ENCODE measurements at places on chromosomes 1 and 21. TPM values are rescaled to one million over a fixed set of nuclear protein-coding genes. Genes with fewer than 3 reads are reported as not detected.

The FAM163A gene
- polyA plus RNA-seq = 0.06 TPM

The OR10J1 gene
- polyA plus RNA-seq = not detected

The DNAH14 gene
- 20.2 TPM for polyA plus RNA-seq

The PRRX1 gene
- polyA plus RNA-seq = 0.84 TPM

The RGS16 gene
- 4.4 TPM for polyA plus RNA-seq

The TCHHL1 gene
- not detected for polyA plus RNA-seq

The CACHD1 gene
- 38.0 TPM for polyA plus RNA-seq

The PLEKHN1 gene
- polyA plus RNA-seq = 0.51 TPM

The GOLPH3L gene
- polyA plus RNA-seq = 40.0 TPM

The LPAR3 gene
- polyA plus RNA-seq = 1.8 TPM

The ARHGAP30 gene
- 3.9 TPM for polyA plus RNA-seq

The SERINC2 gene
- polyA plus RNA-seq = 14.6 TPM

The LORICRIN gene
- not detected for polyA plus RNA-seq

The THEM5 gene
- polyA plus RNA-seq = 1.0 TPM

The ATP6V1G3 gene
- not detected for polyA plus RNA-seq

The FAM167B gene
- polyA plus RNA-seq = 4.5 TPM

The TFF2 gene
- not detected for polyA plus RNA-seq

The ADGRL2 gene
- 238 TPM for polyA plus RNA-seq

The SNAP47 gene
- polyA plus RNA-seq = 41.5 TPM

The IGFN1 gene
- polyA plus RNA-seq = 1.5 TPM

The ENAH gene
- polyA plus RNA-seq = 250 TPM

The PPIAL4G gene
- polyA plus RNA-seq = 0.10 TPM

The HSF2BP gene
- polyA plus RNA-seq = 1.1 TPM

The LCE3E gene
- not detected for polyA plus RNA-seq

The IL12RB2 gene
- 0.48 TPM for polyA plus RNA-seq

The BNIPL gene
- polyA plus RNA-seq = 11.6 TPM

The CFAP410 gene
- 31.5 TPM for polyA plus RNA-seq

The SUSD4 gene
- polyA plus RNA-seq = 29.2 TPM

The PLPP3 gene
- polyA plus RNA-seq = 117 TPM

The OR6N1 gene
- not detected for polyA plus RNA-seq

The NR0B2 gene
- polyA plus RNA-seq = 3.7 TPM

The MNDA gene
- 6.9 TPM for polyA plus RNA-seq

Data from left lung (tissue), 14 donors.